ENCODE measurements at places on chromosomes 3 and 15.

DNA sequence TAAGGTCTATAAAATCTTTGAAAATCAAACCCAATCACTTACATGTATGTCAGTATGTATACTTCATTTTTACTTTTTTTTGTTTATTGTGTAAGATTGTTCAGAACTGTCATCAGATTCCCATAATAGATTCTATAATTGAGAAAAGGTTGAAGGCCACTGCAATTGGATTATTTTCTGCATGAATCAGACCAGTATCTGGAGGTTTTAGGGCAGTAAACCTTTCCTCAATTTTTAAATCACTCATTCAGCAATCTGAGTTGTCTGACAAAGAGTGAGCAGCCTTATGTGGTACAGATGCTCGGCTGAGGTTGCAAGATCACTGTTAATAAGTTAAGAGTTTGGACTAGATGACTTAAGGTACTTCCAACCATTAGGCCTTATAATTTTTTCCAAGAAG lies 96.0 kb downstream of the TP63 start:
- no peaks in the 10 kb centered on the region for H3K27me3 ChIP-seq
- no peaks in the 10 kb centered on the region for H3K4me1 ChIP-seq
- H3K27ac ChIP-seq: no peak overlapping the region
- DNase-seq: no peak

DNA sequence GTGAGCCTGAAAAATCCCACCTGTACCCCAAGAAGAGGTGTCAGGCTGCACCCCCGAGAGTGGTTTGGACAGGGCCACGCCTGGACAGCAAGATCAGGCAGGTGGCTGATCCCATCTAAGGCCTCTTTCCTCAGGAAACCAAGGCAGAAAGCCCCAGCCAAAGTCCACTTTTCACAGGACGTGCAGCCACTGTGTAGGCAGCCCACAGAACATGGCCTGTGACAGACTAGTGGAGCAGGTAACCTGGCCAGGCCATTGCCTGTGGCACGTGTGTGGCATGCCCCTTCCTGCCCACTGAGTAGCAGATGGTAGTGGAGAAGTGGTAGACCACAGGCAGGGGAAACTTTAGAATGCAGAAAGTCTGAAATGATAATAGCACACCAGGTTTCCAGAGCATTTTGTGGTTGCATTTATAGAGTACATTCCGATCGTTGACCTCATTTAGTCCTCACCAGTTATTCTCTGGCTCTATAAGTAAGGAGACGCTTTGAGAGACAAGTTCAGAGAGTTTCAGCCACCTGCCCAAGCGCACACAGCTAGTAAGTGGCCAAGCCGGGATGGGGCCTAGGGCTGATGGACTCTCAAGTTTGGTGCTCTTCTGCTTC lies 68.7 kb downstream of the AAGAB start:
- no peak overlapping the region for H3K4me3 ChIP-seq
- H3K4me1 ChIP-seq: peaks cover 12% of the 10 kb centered on the region
- H3K36me3 ChIP-seq: peaks cover 22% of the 10 kb centered on the region
- H3K27ac ChIP-seq: peak overlapping the region; percentile 34
- peak; percentile 51 for DNase-seq
- no peaks in the 10 kb centered on the region for H3K27me3 ChIP-seq

- no peak for DNase-seq
- no peak overlapping the region for H3K27ac ChIP-seq
- H3K36me3 ChIP-seq: no peaks in the 10 kb centered on the region
- no peak overlapping the region for H3K4me3 ChIP-seq
- H3K4me1 ChIP-seq: no peaks in the 10 kb centered on the region
Observed at GRCh38 chr3:72582211-72582878, 265.9 kb downstream of the SHQ1 start.

DNA sequence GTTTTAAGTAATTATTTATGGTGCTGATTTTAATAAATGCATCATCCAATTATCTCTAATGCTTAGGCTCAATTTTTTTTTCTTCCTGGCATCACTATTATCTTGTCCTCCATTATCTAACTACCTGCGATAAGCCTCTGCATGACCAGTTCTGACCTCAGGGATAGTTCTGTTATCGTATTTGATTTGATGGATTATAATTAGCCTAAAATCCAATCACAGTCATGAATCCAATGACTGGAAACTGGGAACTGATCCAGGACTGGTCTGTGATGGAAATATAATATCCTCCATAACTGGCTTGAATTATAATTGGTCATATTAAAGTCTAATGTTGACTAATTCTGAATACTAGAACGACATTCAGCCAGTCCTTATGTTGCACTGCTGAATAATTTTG lies 1.1 kb downstream of the MYH15 start:
- no peaks in the 10 kb centered on the region for H3K27me3 ChIP-seq
- DNase-seq: no peak
